Activated CD4-positive, alpha-beta T cell treated with anti-CD3 and anti-CD28 coated beads, Interleukin-2, amount 50 U/mL, for 4 hours (primary cell): ENCODE measurements at places on chromosomes 6 and 20.

DNA sequence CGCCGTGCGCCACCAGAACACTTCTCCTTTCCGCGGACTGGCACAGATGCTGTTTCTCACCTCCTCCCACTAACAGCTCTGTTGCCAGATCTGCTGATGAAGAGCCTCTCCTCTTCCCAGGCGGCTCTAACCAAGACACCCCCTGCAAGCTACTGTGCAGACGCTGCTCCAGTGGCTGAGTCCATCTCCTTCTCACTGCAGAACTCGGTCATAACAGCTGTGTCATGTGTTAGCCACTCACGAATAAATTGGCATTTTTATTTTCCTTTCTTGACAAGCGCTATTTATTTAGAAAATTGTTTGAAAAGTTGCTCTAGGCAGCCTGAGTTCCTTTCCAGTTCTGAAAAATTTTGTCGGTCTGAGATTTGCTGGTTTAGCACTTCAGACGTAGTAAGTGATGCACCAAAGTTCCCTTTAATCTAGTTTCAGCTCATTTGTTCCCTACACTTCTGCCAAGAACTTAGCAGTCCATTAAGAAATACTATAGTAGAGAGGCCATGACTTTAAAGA lies 12.8 kb upstream of the PLEKHG1 start:
- DNase-seq: no peak

DNA sequence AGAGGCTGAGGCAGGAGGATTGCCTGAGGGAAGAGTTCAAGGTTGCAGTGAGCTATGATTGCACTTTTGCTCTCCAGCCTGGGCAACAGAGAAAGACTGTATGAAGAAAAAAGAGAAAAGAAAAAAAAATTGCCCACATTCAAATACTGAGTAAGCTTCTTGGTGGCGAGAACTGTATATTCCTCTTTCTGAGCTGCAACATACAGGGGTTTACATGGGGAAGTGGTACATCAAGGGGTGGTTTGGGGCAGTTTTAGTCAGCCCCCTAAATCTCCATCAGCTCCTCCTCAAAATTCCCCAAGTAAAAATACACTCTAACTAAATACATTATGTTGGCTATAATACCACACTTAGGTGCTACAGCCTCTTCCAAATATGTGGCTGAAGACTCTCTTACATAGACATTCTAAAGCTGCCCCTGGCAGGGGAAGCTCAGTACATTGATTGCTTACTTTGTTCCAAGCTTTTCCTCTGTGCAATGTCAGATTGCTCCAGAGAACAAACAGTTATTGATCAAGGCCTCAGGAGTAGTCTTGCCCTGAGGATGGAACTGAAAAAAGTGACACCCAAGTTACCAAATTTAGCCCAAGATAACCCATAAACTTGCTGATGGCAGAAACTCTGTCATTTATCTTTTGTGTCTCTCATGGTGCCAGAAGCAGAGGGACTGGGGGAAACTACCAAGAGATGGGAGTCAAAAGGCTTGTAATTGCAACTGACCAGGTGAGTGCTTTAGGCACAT lies 107.4 kb upstream of the RIPOR2 start:
- DNase-seq: no peak

DNA sequence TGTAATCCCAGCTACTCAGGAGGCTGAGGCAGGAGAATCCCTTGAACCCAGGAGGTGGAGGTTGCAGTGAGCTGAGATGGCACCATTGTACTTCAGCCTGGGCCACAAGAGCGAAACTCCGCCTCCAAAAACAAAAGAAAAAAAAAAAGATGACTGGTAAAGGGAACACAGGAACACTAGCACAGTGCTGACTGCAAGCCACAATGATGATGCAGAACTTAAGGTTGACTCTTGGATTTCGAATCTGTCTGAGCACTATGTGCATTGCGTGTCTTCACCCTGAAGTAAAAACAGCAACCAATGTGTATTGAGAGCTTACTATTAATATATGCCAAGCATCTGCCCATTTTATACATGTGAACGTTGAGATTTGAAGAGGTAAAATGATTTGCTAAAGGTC lies 27.6 kb upstream of the LIN28B start:
- DNase-seq: no peak

- no peak for DNase-seq
Observed at GRCh38 chr6:130500693-130501092, 134.9 kb downstream of the TMEM200A start.
